ENCODE measurements at places on chromosomes 13 and 19.

GRCh38 chr19:43524922-43525835 lies 1.8 kb downstream of the ETHE1 start:
- DNase-seq, result peak; percentile 54

DNA sequence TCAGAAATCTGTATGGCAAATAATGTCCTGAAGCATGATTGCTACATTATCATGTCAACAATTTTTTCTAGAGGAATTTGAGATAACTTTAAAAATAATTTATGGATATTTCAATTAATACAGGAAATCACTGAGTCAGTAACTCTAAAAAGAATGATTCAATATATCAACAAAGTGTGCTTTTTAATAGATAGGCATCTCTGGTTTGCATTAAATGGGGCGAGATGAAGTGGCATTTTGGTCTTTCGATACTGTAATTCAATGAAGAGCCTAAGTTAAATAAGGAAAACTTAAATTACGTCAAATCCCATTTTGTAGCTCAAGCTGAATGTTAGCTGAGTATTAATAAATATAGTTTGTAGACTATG lies 342.8 kb downstream of the DACH1 start:
- no peak for DNase-seq

DNA sequence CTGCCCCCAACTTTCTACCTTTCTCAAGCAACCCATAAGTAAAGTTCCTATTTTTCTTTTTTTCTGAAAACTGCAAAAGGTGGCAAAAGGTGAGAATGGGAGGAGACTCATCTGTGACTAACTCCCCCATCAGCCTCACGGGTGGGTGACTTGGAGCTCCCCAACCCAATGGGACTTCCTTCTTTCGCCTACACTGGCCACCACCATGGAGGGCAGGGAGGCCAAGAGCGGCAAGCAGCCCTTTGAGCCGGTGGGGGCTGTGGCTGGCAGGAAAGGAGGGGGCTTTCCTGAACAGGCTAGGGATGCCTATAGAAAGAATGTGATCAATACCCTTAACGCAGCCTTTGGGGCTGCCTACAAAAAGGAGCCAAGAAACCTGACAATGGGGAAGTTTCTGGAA lies 16.5 kb downstream of the IRS2 start:
- no peak for DNase-seq

- DNase-seq, result no peak
These were observed 5.0 kb downstream of the PAK4 start for GRCh38 chr19:39130337-39131254.

DNA sequence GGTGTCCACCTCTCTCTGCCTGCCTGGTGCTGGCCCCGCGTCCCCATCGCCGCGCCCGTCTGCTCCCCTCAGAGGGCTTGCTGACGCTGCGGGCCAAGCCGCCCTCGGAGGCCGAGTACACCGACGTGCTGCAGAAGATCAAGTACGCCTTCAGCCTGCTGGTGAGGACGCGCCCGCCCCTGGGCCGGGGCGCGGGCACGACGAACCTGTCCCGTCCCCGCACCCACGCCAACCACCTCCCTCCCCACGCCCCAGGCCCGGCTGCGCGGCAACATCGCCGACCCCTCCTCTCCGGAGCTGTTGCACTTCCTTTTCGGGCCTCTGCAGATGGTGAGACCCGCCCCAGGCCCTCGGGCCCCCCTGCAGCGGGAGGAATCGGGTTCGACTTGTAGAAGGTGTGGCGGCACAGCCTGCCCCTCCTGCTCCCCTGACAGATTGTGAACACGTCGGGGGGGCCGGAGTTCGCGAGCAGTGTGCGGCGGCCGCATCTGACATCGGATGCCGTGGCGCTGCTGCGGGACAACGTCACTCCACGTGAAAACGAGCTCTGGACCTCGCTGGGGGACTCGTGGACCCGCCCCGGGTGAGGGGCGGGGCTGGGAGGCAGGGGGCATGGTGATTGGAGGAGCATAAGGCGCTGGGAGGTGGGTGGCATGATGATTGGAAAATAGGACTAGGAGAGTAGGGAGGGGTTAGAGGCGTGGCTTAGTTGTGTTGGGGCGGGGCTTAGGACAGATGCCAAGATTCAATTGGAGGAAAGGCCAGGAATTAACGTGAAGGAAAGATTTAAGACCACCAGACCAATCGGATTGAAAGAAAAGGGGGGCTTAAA lies 6.6 kb downstream of the EPS8L1 start:
- DNase-seq, result no peak

DNA sequence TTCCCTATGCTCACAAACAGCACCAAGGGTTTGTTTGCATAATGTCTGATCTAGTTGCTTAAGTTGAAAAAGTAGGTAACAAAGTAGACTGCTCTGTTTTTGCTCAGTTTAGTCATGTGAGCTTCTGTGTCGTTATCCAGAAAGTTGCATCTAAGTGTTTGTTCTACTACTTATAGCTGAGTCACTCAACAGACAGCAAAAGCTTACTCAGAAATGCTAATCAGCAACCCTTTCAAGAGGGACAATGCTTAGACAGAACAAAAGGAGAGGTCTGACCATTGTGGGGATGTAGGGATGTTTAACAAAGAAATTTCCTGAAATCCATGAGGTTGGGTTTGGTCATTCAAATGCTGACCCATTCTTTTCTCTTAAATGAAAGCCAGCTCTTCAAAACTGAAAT lies 106.4 kb downstream of the ATP8A2 start:
- DNase-seq, result no peak

DNA sequence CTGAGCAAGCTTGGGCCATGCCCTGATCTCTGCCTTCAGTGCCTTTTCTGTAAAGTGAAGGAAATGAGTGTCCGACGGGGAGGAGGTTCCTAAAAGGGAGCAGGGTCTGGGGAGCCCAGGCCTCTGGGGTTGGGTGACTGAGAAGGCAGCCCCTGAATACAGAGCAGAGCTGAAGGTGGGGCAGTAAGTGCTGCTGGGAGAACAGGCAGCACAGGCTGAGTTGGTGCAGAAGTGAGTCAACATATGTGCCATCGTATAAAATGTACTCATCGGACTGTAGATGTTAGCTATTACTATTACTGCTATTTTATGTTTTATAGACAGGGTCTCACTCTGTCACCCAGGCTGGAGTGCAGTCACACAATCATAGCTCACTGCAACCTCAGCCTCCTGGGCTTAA lies 1.0 kb upstream of the HAMP start:
- no peak for DNase-seq

GRCh38 chr19:30073152-30074000 lies 131.3 kb downstream of the URI1 start:
- DNase-seq, result no peak

GRCh38 chr19:3985643-3986259 lies 488 bp upstream of the EEF2 start:
- DNase-seq, result no peak

- no peak for DNase-seq
These were observed 68.3 kb downstream of the SLC6A16 start for GRCh38 chr19:49256691-49257090.
